ENCODE measurements at places on chromosomes 12 and 14. TPM values are rescaled to one million over a fixed set of nuclear protein-coding genes. Genes with fewer than 3 reads are reported as not detected.

GRCh38 chr12:29783773-29784666 is at the start of gene TMTC1:
Gene TMTC1, minus strand, starts transcription at chr12:29783942. Its CDS starts 191 bp downstream, at chr12:29783751.
- H3K4me3 ChIP-seq, result peak within 1 kb of the TSS; percentile 63
- H3K36me3 ChIP-seq, result no peaks in the 10 kb centered on the region
- no peaks in the 10 kb centered on the region for H3K27me3 ChIP-seq
- peak; percentile 74 for DNase-seq
- no peaks in the 10 kb centered on the region for H3K4me1 ChIP-seq
- peak within 1 kb of the TSS; percentile 84 for H3K27ac ChIP-seq

GRCh38 chr14:74979442-74980397 is 23.0 kb upstream of the EIF2B2 start:
- H3K27ac ChIP-seq, result no peak overlapping the region
- H3K36me3 ChIP-seq, result no peaks in the 10 kb centered on the region
- no peak for DNase-seq
- no peak overlapping the region for H3K4me3 ChIP-seq

- no peaks in the 10 kb centered on the region for H3K36me3 ChIP-seq
- H3K4me1 ChIP-seq, result no peaks in the 10 kb centered on the region
- no peaks in the 10 kb centered on the region for H3K27me3 ChIP-seq
Observed at GRCh38 chr14:31965071-31965734, 111.9 kb upstream of the ARHGAP5 start.

DNA sequence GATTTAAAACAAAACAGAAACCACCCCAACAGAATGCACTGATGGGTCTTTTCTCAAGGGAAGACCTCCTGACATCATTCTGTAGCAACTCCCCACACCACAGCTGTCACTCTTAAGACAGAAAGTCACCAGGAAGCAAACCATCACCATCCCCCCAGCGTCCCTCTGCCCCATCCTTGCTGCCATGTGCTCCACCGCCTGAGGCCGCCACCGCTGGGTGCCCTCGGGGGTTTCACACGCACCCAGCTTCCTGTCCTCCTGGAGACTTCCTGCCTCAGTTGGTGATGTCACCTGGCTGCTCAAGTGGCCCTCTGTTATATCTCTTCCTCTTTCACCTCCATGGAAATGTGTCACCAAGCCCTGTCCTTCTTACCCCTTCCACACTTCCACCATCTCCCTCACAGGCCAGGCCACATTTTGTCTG is 71.4 kb upstream of the GPR68 start:
- no peak for DNase-seq
- no peaks in the 10 kb centered on the region for H3K4me1 ChIP-seq
- no peak overlapping the region for H3K27ac ChIP-seq
- no peaks in the 10 kb centered on the region for H3K36me3 ChIP-seq
- H3K27me3 ChIP-seq, result no peaks in the 10 kb centered on the region

- H3K27me3 ChIP-seq, result no peaks in the 10 kb centered on the region
- DNase-seq, result peak; percentile 85
- peak overlapping the region; percentile 81 for H3K27ac ChIP-seq
- H3K4me1 ChIP-seq, result peaks cover 20% of the 10 kb centered on the region
- H3K36me3 ChIP-seq, result no peaks in the 10 kb centered on the region
Observed at GRCh38 chr14:59360923-59361794, 104.0 kb downstream of the GPR135 start.

- no peaks in the 10 kb centered on the region for H3K4me1 ChIP-seq
- no peak overlapping the region for H3K4me3 ChIP-seq
- DNase-seq, result no peak
- H3K27ac ChIP-seq, result no peak overlapping the region
Observed at GRCh38 chr14:51314321-51315015, 74.4 kb downstream of the TMX1 start.

Gene NAA30
- total RNA-seq, result 8.7 TPM

DNA sequence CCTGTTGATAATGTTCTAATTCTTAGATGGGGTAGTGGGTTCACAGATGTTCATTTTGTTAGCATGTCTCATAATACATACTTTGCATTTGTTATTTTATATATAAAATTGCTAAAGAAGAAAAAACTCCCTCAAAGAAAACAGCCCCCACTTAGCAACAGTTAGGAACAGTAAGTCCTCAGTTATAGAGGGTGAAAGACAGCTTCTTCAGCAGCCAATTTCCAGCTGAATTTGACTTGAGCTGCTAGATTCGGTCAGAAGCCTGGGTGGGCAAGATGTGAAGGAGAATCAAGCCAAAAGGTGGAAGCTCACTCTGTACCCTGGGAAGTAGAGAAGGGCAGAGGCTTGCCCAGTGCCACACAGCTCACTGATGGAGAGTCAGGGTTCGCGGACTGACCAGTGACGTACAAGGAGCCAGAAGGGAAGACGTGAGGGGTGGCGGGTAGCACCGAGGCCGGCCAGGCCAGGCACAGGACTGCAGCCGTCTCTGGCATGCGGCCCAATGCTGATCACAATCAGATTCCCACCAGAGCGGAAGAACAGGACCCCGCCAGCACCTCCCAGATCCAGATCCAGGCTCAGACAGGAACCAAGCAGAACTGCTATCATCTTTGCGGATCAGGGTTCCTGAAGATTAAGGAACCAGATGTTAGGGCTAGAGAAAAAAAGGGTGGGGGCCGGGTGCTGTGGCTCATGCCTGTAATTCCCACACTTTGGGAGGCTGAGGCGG is 30.4 kb upstream of the VWF start:
- no peaks in the 10 kb centered on the region for H3K4me1 ChIP-seq
- no peak overlapping the region for H3K27ac ChIP-seq
- H3K27me3 ChIP-seq, result no peaks in the 10 kb centered on the region
- peak; percentile 68 for DNase-seq

DNA sequence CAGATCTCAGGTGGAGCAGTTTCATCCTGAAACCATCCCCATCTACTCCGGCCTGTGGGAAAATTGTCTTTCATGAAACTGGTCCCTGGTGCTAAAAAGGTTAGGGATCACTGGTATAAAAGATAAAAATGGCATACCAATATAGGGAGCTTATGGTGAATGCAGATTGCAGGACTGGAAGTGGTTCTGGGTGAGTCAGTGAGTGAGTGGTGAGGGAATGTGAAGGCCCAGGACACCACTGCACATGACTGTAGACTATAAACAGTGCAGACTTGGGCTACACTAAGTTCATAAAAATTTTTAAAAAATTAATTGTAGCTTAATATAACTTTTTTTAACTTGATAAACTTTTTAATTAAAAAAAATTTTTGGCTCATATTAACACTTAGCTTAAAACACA is 67.0 kb upstream of the RD3L start:
- no peak overlapping the region for H3K27ac ChIP-seq
- H3K36me3 ChIP-seq, result no peaks in the 10 kb centered on the region
- H3K4me3 ChIP-seq, result no peak overlapping the region
- H3K4me1 ChIP-seq, result no peaks in the 10 kb centered on the region
- no peak for DNase-seq
- H3K27me3 ChIP-seq, result no peaks in the 10 kb centered on the region

GRCh38 chr14:38762426-38762825 is 340.6 kb downstream of the SEC23A start:
- no peak overlapping the region for H3K4me3 ChIP-seq
- no peak overlapping the region for H3K27ac ChIP-seq
- no peaks in the 10 kb centered on the region for H3K36me3 ChIP-seq
- no peaks in the 10 kb centered on the region for H3K4me1 ChIP-seq
- H3K27me3 ChIP-seq, result no peaks in the 10 kb centered on the region
- DNase-seq, result no peak

- no peak overlapping the region for H3K27ac ChIP-seq
- H3K4me1 ChIP-seq, result no peaks in the 10 kb centered on the region
- H3K4me3 ChIP-seq, result no peak overlapping the region
- DNase-seq, result no peak
Observed at GRCh38 chr12:80745851-80746505, 29.3 kb downstream of the MYF5 start.

GRCh38 chr14:87805315-87805723 is 187.7 kb downstream of the GALC start:
- no peaks in the 10 kb centered on the region for H3K4me1 ChIP-seq
- H3K36me3 ChIP-seq, result no peaks in the 10 kb centered on the region
- no peak overlapping the region for H3K4me3 ChIP-seq
- no peak for DNase-seq
- no peaks in the 10 kb centered on the region for H3K27me3 ChIP-seq
- no peak overlapping the region for H3K27ac ChIP-seq

DNA sequence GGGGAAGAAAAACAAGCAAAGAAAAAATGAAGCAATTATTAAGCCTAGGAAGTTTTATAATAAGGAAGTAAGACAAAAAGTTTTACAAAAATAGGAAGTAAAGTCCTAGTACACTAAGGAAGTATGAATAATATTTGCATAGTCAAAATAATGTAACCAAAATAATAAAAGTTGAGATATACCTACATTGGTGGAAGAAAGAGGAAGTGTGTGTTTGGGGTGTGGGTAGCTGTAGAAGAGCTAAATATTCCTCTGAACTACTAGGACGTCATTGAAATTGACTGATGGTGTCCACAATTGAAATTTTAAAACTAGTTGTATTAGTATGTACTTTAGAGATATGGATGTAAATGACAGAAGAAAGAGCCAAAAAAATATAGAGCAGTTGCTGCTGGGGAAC is 228.4 kb upstream of the OTX2 start:
- no peak overlapping the region for H3K27ac ChIP-seq
- no peaks in the 10 kb centered on the region for H3K36me3 ChIP-seq
- DNase-seq, result no peak
- H3K4me1 ChIP-seq, result no peaks in the 10 kb centered on the region

Gene TRIP11
- 55.2 TPM for total RNA-seq

Gene IL22
- total RNA-seq, result not detected

Gene ANKS1B
- 62.6 TPM for total RNA-seq

DNA sequence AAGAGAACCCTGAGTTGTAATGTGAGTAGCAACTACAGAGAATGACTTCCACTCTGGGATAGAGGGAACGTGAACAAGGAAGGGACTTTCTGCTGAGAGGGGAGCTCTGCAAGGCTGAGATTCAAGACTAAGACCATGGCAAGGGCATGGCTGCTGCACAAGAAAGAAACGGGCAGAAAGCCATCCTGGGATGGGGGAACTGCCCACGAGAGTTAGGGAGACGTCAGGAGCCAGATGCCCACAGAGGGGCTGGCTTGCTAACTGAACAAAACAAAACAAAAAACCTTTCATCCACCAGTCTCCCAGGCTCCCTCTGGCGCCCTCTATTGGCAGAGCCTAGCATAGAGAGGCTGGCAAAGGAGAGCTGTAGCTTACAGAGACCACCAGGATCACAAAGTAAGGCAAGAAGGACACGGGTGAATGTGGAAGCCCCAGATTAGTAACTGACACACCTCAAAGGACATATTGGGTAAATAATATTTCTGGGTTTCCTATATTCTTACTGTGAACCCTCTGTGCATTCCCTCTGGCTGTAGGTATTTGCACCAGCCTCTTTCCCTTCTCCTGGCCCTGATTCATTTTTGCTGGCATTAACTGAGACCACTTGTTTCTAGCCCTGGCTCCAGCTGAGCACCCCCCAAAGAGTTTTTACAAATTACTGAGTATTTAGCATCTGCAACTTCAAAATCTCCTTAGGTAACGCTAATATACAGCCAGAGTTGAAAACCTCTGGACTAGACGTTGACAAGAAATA is 338.3 kb downstream of the EMP1 start:
- no peaks in the 10 kb centered on the region for H3K4me1 ChIP-seq
- H3K4me3 ChIP-seq, result no peak overlapping the region
- H3K36me3 ChIP-seq, result no peaks in the 10 kb centered on the region
- peak; percentile 18 for DNase-seq

GRCh38 chr14:75434138-75434889 is 6.5 kb downstream of the JDP2 start:
- no peaks in the 10 kb centered on the region for H3K36me3 ChIP-seq
- peaks cover 19% of the 10 kb centered on the region for H3K4me1 ChIP-seq
- H3K27me3 ChIP-seq, result no peaks in the 10 kb centered on the region
- DNase-seq, result no peak
- H3K4me3 ChIP-seq, result no peak overlapping the region
- H3K27ac ChIP-seq, result no peak overlapping the region

GRCh38 chr14:95697764-95698163 is 11.5 kb downstream of the TCL1B start:
- H3K4me1 ChIP-seq, result no peaks in the 10 kb centered on the region
- H3K36me3 ChIP-seq, result no peaks in the 10 kb centered on the region
- H3K4me3 ChIP-seq, result no peak overlapping the region
- no peaks in the 10 kb centered on the region for H3K27me3 ChIP-seq

DNA sequence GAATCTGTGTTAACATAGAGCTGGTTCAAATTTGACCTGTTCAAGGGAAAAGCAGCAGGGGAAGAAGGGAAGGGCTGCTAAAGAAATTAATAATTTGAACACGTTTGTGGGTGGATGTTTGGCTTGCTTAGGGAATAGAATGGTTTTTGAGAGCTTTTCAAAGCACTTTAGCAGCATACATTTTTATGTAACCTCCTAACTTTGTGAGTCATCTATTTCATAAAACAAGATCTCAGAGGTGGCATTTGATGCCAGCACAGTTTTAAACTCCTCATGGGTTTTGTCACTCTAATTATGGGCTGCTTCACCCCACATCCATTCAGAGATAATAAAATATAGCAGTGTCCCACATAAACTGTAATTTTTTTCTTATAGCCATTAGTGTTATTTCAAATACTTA is 143.8 kb downstream of the ACSS3 start:
- H3K36me3 ChIP-seq, result no peaks in the 10 kb centered on the region
- peak overlapping the region; percentile 59 for H3K27ac ChIP-seq
- no peaks in the 10 kb centered on the region for H3K4me1 ChIP-seq

Measured in uterus (tissue), 4 donors.